ENCODE measurements at places on chromosomes 12 and 14.

GRCh38 chr14:37641117-37641516, 45.7 kb downstream of the TTC6 start:
- DNase-seq: no peak

DNA sequence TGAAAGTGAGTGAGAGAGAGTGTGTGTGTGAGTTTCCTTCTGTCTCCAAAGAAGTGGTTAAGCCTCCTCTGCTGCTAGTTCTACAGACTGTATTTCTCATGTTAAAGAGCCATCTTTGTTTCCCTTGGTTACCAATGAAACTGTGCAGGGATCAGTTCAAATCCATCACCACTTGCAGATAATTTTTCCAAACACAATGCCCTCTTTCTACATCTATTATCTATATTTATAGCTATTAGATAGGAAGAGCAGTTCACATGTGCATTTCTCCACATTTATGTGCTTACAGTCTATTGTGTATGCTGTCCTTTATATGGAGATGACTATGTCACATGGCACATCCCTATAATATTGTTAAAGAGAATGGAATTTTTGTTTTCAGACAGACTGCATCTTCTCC, 2.2 kb upstream of the DAAM1 start:
- no peak for DNase-seq

DNA sequence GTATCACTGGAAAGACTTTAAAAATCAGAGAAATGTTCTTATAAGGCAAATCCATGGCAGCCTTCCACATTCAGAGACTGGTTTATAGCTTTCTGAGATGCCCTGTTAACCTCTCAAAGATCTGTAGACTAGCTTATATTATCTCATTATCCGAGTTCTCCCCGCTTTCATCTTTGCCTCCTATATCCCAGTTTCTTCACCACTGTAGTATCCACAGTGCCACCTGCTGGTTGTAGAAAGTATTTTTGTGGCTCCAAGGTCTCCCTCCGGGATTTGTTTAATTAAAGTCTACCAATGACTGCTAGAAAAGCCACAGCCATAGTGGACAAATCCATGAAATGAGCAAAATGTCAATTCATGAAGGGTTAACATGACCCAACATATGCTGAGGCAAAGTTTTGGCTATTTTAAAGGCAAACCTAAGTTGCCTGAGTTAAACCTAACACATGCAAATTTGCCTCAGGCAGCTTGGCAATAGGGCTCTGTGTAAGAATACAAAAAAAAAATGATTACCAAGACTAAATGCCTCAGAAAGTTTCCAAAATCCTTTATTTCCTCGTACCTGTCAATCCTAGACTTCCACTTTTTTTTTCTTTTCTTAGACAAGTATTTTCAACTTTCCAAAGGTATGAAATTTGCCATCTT, 218.8 kb upstream of the BMP4 start:
- peak; percentile 33 for DNase-seq

DNA sequence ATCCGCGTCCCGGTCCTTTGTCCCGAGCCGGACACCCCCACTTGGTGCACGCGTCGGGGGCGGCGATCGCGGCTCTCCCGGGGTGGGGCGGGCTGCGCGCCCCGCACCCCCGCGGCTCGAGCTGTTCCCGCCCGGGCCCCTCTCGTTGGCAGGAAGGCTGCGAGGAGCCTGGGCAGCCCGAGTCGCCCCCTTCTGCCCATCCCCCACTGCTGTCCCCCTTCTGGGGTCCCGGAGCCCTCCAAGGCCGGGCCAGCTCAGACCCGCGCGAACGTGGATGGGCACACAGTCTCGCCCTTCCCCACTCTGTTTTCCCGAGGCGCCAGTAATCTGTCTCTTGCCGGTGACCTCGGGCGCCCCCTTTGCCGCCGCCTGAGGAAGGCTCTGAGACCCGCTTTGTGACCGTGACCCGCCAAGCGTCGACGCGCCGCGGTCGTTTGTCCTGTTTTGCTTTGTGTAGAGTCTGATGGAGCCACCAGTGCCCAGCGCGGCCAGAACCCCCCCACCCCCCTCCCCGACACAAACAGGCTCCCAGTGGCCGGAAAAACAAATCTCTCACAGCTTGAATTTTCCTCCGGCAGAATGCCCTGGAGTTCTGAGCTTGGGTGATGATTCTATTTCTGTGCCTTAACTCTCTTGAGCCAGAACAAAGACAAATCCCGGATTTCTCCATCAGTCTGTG, 610 bp downstream of the C14orf132 start:
- DNase-seq: no peak

DNA sequence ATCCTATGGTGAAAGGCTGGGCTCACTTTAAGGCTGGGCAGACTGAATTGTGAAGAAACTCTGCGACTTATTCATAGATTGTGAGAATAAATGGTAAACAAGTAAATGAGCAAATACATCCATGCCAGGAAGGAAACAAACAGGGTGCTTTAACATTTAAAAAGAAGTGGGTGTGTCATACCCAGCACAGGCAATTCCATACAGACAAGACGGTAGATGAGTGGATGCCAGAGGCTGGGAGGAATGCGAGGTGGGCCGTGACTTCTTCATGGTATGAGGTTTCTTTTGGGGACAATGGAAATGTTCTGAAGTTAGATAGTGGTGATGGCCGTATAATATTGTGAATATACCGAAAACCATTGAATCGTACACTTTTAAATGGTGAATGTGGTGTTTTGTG, 49.8 kb upstream of the CDKN3 start:
- no peak for DNase-seq

GRCh38 chr14:100677152-100677551, 49.5 kb upstream of the DLK1 start:
- DNase-seq: no peak

GRCh38 chr14:80981156-80981555, 25.7 kb downstream of the TSHR start:
- no peak for DNase-seq

GRCh38 chr12:95611676-95612309, 60.5 kb upstream of the USP44 start:
- DNase-seq: peak; percentile 85

GRCh38 chr12:94769776-94770759, 119.7 kb upstream of the TMCC3 start:
- DNase-seq: no peak

- DNase-seq: no peak
Observed at GRCh38 chr12:109009766-109010165, 11.1 kb downstream of the SVOP start.

DNA sequence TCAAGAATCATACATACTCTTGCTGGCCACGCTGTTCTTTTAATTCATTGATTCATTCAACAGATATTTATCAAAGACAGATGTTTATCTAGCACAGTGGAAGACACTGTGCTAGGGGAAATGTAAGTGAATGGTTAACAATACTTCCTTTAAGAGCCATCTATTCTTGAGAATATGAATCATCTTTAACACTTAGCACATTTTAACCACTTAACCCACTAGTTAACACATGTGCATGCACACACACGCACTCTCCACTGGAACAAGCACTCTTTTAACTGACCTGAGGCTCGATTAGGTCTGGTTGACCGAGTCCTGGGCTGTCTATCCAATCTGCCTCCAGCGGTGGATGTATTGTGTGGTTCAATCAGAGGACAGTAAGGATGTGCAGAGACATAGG, 34.6 kb downstream of the LMNTD1 start:
- DNase-seq: no peak

DNA sequence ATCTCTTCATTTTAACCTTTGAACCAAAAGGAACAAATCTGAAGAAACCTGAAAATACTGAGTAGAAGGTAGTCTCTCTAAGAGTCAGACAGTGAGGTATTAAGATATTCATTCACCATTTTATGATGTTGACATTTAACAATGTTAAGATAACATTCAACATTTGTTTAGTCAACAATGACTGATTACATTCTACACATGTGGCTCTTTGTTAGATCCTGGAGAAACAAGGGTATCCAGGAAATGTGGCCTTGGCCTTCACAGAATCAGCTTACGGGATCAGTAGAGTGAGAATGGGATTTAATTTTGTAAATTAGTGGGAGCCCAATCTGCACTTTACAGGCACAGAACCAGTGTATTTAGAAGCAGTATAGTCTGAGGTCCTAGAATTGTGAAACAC, 355.5 kb downstream of the KCNH5 start:
- DNase-seq: peak; percentile 7

DNA sequence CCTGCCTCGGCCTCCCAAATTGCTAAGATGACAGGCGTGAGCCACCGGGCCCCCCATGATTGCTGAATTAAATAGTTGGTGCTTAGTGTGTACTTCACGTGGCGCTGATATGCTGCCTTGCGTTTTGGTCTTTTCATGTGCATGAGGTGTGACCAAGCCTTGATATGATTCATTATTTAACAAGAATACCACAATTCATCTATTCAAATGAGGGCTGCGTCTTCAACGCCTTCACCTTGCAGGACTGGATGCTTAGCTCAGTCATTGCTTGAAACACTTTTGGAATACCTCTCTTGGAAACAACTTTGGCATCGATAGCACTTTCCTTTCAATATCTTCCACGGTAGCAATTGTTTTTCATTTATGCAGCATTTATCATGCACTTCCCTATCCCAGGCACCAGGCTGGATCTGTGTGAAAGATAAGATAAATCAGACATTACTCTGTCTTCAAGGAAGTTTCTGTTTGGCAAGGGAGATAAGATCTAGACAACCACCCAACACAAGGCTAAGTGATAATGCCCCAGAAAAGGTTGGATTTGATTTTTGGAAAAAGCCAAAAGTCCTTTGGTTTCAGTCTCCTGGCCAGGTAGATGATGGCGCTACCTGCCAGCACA, 1.3 kb upstream of the TEAD4 start:
- no peak for DNase-seq

DNA sequence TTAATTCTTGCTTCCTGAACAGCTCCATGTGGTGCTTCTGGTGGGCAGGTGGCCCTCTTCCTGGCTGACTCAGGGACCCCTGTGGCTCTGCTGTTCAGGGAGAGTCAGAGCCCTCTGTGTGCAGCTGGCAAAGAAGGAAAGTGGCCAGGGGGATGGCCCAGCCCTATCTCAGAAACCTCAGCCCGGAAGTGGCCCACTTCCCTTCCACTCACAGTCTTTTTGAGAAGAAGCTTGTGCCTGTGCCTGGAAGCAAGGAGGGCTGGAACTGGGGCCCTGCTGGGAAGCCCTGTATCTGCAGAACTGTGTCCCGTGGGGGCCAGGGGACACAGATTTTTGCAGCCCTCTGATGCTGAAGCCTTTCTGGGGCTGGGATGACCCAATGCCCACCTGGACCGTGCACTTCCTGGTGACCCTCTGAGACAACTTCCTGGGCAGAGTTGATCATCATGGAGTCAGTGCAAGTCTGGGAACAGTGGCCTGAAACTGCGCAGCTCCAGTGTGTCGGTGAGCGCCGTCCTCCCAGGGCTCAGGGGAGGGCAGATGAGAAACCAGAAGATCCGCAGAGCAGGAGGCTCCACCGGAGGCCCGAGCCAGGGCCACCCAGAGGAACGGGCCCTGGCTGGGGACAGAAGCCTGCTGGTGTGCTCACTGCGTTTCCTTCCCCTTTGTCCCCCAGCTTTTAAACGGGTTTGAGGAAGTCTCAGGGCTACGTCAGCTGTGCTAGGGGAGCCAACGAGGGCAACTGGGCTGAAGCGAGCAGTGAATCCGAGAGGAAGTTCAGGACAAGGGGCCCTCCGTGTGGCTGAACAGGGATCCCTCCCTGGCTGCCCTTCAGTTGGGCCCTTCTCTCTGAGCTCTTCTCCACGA, 217.4 kb upstream of the RTL1 start:
- DNase-seq: no peak

GRCh38 chr12:68595241-68595640, 15.5 kb upstream of the RAP1B start:
- no peak for DNase-seq

DNA sequence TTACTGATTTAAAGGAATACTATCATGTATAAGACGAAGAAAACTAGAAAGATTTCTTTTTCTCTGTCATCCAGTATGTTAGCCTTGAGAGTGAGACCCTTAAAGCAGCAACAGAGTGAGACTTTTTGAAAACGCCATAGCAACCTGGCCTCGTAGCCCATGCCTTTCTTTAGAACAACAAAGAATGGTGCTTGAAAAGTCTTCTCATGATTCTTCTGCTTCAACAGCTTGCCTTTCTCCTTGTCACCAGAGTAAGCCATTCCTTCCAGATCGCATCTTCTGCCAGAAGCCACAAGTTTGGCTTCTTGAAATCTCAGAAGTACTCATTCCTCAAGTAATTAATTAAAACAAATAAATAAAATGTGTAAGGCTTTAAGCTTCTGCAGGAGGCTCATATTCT, 109.3 kb downstream of the PDE3A start:
- DNase-seq: no peak

DNA sequence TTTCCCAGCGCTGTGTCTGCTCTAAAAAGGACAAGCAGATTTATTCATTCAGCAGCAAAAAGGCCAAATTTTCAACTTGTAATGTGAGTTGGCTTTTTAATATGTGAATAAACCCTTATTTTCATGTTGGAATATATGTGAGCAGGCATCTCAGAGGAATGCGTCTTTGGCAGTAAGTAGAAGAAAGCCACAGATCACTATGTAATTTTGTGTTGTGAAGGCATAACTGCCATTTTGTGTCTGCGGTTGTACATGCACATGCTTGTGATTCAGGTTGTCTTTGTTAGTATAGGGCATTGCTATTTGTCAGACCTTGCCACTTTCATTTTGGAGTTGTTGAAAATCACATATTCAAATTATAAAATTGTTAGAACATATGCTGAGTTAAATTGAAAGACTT, 398.8 kb upstream of the RGS6 start:
- no peak for DNase-seq

DNA sequence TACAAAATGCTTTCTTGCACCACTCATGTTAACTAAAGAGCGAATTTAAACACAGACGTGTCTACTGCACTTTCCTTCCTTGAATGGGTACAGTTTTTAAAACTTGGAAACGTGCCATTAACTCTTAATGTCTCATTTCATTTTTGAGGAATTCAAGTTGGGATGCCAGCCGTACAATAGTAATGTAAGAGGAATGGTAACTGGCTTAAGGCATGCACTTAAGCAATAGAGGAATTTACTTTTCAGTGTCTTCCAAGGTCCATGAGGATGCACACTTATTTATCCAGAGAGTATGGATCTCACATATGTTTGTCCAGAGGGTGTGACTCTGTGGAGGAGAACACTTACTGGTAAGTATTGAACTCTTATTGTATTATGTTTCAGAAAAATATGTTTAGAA, 52.9 kb downstream of the PPP4R4 start:
- DNase-seq: no peak
